ENCODE measurements at places on chromosomes 4 and X. TPM values are rescaled to one million over a fixed set of nuclear protein-coding genes. Genes with fewer than 3 reads are reported as not detected.

DNA sequence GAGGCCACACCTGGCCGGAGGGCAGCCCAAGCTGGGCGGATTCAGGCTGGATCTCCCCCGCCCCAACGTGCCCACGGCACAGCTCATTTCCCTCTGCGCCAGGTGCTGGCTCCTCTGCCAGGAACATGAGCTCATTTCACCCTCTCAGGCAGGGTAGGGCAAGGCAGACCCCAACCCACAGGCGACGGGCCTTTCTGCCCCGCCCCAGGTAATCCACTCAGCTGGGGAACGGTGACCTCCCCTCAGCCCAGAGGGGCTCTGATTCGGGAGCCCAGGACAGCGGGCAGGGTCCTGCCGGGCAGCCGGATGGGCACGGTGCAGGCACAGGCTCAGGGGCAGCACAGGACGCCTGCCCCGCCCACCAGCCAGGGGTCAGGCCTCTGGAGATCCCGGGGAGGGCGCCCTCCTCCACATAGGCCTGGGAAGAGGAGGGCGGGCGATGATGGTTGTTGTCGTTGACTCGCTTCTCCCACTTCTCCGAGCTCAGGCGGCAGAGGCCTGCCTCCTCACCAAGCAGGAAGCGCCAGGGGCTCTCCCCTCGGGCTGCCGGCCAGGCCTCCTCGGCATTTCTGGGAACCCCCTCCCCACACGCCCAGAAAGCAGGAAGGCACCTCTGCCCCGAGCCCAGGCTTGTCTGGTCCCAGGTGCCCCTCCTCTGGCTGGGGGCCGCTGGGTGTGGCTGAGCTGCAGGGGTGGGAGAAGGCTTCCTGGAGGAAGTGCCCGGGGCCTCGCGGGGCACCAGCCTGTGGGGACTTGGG lies 31.1 kb downstream of the TACC3 start:
- DNase-seq, result peak; percentile 61

PDCL2 gene
- total RNA-seq, result not detected

CLTRN gene
- total RNA-seq, result not detected

GRCh38 chrX:108947205-108947604 lies 210.8 kb upstream of the IRS4 start:
- no peak for DNase-seq

TIGD4 gene
- total RNA-seq, result not detected

GRCh38 chr4:63814171-63814964 lies 594.9 kb downstream of the TECRL start:
- DNase-seq, result no peak

TMEM35A gene
- not detected for total RNA-seq

- DNase-seq, result no peak
These were observed 47.9 kb upstream of the TSPAN5 start for GRCh38 chr4:98706200-98706813.

DNA sequence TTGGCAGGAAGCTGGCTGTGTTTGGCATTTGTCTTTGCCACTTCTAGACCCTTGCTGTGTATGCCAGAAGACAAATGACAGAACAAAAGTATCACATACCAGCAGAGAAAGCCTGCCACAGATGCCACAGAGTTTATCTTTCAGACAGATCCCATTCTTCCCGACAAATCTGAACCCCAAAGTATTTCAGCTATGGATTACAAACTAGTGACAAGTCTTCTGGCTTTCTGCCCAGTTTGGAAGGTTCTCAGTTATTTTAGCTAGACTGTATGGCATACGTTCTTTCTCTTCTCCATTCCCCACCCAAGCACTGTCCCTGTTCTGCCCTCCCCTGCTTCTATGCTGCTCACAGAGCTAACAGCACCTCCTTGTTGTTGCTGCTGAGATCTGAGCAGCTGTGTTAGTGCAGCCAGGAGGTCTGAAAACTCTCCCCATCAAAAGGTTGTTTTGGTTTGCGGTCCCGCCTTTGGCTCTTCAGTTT lies 236.7 kb downstream of the FRAS1 start:
- no peak for DNase-seq

- no peak for DNase-seq
These were observed 6.9 kb upstream of the CLOCK start for GRCh38 chr4:55553441-55554201.

PPP3CA gene
- 3.5 TPM for total RNA-seq

CT45A10 gene
- not detected for total RNA-seq

TGIF2LX gene
- not detected for total RNA-seq

- no peak for DNase-seq
These were observed 58.3 kb downstream of the PCGF3 start for GRCh38 chr4:763922-764321.

SETD7 gene
- total RNA-seq, result 15.6 TPM

DNA sequence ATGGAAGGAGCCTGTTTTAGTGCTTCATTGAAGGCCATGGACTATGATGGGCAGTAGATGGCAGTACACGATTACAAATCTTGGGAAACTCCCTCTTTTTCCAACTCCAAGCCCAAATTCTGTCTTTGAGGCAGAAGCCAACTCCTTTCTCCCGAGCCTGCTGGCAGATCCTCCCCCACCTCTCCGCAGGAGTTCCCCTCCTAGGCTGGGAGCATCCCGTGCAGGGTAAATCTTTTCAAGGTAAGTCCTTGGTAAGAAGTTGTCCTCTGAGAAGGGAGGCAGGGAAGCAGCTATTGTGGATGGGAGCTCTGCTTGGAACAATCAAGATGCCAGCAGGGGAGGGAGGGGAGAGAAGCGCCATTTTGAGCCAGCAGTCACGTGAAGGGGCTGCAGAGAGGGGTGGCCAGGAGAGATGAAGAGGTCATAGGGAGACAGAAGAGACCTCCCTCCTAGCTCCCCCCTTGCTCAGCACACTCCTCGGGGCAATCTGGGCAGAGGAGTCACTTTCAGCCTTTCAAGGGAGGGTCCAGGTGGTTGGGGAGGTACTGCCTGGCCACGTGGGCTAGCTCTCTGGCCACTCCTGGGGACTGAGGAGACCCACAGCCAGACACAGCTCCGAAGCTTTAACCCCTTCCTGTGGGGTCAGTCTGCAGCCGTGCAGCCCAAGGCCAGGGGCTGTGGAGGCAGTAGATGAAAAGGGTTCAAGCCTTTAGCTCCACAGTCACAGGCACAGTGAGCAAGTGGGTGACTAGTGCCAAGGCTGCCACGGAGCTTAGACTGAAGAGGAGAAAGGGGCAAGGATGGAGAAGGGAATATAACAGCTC lies 9.6 kb downstream of the CC2D2A start:
- no peak for DNase-seq

- DNase-seq, result no peak
These were observed 648 bp upstream of the MSMO1 start for GRCh38 chr4:165326831-165327210.

DNA sequence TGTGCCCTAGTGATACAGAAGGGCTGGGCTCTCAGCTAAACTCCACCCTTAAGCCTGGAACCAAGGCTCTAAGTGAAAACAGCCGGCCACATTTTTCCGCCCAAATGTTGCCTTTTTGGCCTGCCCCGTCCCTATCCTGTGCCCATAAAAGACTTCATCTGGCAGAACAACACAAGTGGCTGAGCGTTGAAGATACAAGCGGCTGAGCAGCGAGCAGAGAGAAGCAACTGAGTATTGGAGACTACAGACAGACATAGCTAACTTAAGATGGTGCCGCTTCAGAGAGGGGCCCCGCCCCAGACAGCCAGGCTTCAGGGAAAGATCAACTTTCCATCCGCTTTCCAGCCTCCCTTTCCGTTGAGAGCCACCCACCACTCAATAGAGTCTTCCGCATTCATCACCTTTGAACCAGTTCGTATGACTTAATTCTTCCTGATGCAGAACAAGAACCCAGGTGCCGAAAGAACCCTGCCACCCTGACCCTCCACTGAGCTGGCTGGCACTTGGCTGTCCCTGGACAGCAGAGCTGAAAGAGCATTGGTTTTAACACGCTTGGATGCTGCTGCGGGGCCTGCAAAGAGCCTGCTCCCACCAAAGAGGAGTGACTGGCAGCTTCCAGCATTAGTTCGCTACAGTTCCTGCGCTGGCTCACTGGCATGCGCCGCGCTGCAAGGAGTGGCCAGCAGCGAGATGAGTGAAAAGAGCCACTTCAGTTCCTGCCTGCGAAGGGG lies 853.2 kb upstream of the INTU start:
- DNase-seq, result no peak

SSX3 gene
- total RNA-seq, result not detected

FMR1NB gene
- 0.30 TPM for total RNA-seq

DNA sequence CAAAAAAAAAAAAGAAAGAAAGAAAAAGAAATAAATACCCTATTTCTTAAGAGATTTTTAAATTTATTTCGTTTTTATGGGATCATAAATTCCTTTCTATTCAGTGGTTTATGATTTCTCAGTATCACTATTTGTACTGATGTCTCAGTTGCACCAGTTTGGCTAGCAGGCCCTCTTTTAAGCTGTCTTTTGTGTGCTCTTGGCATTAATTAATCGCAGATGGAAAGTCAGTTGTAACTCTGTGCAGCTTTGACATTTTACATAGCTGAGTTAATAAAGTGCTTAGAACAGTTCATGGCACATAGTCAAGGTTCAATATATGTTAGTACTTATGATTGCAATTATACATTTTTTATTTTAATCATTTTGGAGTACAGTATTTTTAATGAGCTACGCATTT lies 123.7 kb upstream of the NUDT6 start:
- no peak for DNase-seq

DNA sequence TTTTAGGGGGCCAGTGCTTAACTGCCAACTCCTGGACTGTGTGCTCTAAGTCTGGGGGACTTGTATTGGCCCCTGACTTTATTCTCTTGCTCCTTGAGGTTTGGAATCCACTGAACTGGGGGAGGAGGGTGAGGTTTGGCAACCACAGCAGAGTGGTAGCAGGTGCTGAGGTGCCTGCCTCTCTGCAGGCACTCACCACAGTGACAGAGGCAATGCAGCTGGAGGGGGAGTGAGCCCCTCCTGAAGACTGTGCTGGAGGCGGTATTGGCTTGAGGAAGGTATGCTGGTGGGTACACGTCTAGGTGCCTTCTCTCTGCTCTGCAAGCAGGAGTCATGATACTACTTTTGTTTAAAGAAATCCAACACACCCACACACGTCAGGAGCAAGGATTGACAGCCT lies 24.6 kb downstream of the CFAP299 start:
- no peak for DNase-seq

DNA sequence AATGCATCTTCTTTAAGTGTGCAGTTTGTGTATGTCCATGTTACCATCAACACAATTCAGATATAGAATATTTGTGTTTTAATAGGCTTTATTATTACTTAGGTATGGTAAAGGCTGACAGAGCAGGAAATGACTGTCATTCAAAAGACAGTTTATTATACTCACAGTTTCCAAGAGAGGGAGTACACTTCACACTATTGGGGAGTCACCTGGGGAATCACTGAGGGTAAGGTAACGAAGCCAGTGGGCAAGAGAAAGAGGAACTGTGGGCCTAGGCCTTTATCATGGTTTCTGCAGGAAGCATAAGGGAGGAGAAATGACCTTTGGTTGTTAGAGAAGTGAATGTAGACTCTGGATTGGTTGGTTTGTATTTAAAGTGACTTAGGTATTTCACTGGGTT lies 235.1 kb upstream of the HCCS start:
- DNase-seq, result no peak

USP17L5 gene
- not detected for total RNA-seq

PRSS12 gene
- not detected for total RNA-seq

DNA sequence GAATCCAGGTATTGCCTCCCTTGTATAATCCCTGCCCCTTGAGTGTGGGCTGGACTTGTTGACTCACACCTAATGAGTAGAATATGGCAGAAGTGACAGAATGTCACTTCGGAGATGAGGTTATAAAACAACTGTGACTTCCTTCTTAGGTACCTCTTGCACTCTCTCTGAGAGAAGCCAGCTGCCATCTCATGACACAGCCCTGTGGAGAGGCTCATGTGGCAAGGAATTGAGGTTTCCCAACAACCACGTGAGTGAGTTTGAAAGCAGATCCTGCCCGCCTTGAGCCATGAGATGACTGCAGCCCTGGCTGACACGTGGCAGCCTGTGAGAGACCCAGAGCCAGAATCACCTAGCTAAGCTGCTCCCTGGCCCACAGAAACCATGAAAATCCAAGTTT lies 13.5 kb downstream of the ASB11 start:
- DNase-seq, result no peak

LINC00632 gene
- total RNA-seq, result 0.07 TPM

DNA sequence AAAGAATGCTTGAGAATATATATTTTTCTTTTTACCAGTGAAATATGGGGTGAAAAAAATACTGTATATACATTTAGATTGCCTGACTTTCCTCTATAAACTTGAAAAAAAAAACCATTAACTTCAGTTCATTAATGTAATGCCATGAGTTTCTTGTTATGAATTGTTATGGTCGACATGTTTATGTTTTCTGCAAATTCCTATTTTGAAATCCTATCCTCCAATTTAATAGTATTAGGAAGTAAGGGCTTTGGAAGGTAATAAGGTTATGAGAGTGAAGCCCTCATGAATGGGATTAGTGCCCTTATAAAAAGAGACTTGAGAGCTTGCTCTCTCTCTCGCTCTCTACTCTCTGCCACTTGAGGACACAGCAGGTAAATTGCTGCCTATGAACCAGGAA lies 211.4 kb downstream of the LDB2 start:
- no peak for DNase-seq

GRCh38 chr4:84500386-84501201 lies 1.5 kb upstream of the NKX6-1 start:
- no peak for DNase-seq

DNA sequence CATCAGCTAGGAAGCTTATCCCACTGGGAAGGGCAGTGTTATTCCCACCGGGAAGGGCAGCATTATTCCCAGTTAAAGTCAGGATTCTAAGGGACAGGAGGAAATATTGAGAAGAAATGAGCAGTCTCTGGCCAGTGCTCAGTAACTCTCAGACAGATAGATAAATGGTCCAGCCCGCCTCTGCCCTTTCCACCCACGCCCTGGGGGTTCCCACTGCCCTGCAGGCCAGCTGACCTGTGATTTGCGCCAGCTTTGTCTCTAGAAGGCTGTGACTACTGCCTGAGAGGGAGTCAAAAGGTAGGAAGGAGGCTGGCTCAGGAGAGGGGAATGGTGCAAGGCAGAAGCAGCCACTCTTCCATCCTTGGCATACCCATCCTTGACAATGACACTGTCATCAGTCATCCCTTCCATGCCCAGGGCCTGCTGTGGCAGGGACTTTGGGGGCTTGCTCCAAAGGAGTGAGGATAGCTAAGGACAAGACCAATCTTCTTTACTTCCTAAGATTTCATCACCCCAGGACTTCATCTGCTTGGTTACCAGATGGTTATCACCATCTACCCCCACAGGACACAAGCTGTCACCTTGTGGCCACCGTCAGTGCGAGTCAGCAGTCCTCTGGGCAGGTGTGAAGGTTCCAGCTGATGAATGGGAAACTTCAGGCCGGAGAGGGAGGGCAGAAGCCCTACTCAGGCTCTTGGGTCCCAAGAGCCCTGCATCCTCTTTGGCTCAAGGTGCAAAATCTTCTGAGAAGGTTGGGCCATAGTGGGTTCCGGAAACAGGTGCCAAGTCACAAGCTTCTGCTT lies 49.5 kb downstream of the SEPSECS start:
- DNase-seq, result no peak

MAGEB3 gene
- not detected for total RNA-seq

GRCh38 chr4:87950936-87951511 lies 24.5 kb upstream of the SPP1 start:
- no peak for DNase-seq

GRCh38 chr4:150943126-150943525 lies 72.0 kb downstream of the LRBA start:
- no peak for DNase-seq

GRCh38 chrX:53085661-53086229 lies 3.6 kb downstream of the TSPYL2 start:
- no peak for DNase-seq

Data from activated naive CD4-positive, alpha-beta T cell treated with anti-CD3 and anti-CD28 coated beads, Interleukin-2, amount 50 U/mL, for 72 hours (primary cell).